ENCODE measurements at places on chromosomes 6 and 20. TPM values are rescaled to one million over a fixed set of nuclear protein-coding genes. Genes with fewer than 3 reads are reported as not detected.

MCUR1 gene
- 16.1 TPM for total RNA-seq

TMEM74B gene
- 9.4 TPM for total RNA-seq

NSFL1C gene
- total RNA-seq: 36.0 TPM

GRCh38 chr6:141484711-141485110 lies 648.0 kb upstream of the GJE1 start:
- no peak for DNase-seq

GRCh38 chr6:169014211-169015197 lies 239.1 kb downstream of the THBS2 start:
- no peak for DNase-seq

DNA sequence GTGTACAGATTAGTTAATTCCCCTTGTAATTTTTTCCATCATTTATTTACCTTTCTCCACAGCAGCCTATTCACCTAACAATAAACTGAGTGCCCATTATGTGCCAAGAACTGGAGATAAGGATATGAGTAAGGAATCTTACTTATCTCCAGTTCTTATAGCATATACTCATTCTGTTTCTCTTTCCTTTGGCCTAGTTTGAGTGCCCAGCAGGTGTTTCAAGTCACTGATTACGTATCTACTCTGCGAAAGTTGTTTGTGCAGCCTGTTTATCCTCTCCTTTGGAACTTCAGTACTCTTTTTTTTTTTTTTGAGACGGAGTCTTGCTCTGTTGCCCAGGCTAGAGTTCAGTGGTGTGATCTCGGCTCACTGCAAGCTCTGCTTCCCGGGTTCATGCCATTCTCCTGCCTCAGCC lies 17.3 kb upstream of the POU5F1 start:
- DNase-seq: no peak

GRCh38 chr20:11993886-11994461 lies 76.3 kb downstream of the BTBD3 start:
- DNase-seq: no peak

GRCh38 chr20:35039146-35039545 lies 53.5 kb downstream of the TRPC4AP start:
- peak; percentile 79 for DNase-seq

Data from hepatocyte (in vitro differentiated cells).